ENCODE measurements at places on chromosomes 6 and 20.

DNA sequence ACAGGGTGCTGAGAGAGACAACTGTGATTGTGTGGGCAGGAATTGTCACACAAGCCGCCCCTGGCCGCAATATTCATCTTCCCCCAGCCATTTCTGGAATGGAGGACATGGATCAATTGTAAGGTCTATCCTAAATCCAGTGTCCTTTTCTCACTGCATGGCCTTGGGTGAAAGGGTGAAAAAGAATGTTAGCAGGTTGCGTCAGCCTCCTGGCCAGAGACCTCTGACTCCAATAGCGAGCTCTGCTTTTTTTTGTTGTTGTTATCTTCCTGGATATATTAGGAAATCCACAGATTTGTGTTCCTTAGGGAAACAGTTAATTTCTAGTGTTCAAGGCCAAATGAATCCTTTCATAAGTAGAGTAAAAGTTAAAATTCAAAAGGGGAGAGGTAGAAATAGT lies 47.1 kb upstream of the CD83 start:
- DNase-seq = no peak

DNA sequence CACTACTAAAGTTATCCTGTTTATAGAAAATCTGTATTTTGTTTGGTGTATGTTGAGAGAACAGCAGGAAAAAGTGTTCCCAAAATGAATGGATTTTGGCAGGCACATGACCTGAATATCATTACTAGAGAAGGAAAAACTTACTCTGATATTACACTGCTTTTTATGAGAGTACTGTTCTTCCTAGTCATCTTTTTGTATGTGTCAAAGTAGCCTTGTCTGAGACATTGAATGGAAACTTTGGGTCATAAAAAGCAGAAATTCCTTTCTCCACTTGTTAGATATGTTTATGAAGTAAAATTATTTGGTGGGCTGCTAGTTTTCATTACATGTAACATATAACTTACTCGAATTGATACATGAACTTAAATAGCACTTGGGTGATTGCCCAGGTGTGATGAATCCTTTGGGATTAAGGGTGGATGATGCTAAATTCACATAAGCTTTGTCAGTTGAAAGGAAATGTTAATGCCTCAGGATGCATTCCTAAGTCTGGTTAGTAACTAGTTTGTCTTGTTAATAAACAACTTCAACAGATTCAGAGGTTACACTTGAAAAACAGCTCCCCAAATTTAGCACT lies 206.7 kb downstream of the CENPW start:
- no peak for DNase-seq

GRCh38 chr6:25057111-25057905 lies 121.5 kb upstream of the RIPOR2 start:
- DNase-seq = no peak

DNA sequence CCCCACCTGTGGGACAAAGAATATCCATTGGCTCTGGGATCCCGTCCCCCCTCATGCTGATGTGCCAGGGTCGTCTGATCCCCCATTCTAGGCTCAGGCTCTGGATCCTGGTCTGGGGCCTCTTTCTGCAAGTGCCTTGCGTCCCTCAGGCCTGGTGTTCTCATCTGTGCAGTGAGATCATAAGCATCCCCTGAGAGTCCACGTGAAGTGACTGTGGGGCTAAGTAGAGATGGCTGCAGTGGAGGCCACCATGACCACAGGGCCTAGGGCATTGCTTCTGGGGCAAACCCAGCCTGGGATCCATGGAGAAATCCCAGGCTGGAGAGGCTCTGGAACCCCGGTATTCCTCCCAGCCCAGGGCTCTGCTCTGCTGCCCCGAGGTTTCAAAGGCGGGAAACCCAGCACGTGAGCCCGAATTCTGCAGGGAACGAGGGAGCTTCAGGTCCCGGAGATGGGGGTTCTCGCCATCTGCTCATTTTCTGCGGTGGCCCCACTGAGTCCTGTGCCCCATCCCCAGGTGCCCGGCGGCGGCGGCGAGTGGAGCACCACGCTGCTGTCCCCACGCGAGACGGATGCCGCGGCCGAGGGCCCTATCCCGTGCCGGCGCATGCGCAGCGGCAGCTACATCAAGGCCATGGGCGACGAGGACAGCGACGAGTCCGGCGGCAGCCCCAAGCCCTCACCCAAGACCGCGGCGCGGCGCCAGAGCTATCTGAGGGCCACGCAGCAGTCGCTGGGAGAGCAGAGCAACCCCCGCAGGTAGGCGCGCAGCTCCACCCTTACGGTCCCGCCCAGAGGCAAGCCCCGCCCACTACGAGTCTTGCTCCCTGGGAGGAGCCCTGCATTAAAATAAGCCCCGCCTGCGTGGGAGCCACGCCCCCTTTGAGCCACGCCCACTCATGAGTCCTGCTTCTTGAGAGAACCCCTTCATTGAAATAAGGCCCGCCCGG lies 105.5 kb upstream of the MYL9 start:
- peak; percentile 80 for DNase-seq

GRCh38 chr6:108002365-108003221 lies 44.6 kb upstream of the SEC63 start:
- no peak for DNase-seq

GRCh38 chr20:64205611-64206026 lies 41.4 kb downstream of the MYT1 start:
- no peak for DNase-seq

Data from hematopoietic multipotent progenitor cell treated with erythropoietin and hydrocortisone succinate and interleukin-3 and kit ligand, for 15 days (in vitro differentiated cells).